ENCODE measurements at places on chromosomes 11 and 22.

DNA sequence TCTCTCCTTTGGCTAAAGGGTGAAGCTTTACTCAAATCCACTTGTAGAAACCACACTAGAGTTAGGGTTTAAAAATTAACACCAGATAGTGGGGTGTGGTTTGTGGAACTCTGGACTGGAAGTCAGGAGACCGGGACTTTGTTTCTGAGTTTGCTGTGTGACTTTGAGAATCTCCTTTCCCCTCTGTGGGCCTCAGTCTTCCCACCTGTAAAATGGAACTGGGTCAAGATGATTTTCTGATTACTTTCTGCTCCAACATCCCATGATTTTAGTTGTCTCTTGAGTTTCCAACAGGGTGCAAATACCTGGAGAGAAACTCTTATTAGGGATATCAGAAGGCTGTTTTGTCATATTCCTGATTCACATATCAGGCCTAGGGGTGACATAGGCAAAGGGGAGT lies 301.0 kb downstream of the MIAT start:
- DNase-seq: no peak

DNA sequence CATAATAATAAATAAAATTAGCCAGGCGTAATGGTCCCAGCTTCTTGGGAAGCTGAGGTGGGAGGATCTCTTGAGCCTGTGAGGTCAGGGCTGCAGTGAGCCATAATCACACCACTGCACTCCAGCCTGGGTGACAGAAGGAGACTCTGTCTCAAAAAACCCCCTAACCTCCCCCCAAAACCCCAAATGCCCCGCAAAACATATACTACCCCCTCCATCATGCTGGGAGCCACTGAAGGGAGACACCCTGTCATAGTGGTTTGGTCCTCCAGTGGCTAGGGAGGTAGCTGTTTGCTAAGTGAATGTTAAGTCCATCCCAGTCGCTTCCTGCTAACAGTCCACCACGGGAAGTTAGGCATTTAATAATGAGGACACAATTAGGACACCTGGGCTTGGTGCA lies 125.0 kb downstream of the ABTB2 start:
- no peak for DNase-seq

DNA sequence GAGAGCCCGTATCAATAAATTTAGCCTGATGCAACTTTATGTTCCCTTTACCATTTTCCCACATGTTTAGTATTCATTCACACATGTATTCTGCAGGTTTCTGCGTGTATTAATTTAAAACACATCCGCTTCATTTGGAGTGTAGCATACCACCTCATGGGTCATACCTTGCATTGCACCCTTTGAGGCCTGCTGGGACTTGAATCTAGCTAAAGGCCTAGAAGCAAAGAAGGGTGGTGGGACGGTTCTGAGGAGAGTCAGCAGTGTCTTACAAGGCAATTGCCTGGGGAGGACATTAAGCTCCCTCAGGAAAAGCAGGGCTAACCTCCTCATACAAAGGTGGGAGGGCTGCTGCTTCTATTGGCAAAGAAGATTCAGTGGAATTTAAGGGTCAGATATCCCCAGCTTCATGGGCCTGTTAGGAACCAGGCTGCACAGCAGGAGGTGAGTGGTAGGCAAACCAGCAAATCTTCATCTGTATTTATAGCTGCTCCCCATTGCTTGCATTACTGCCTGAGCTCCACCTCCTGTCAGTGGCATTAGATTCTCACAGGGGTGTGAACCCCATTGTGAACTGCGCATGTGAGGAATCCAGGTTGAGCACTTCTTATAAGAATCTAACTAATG lies 15.9 kb upstream of the SNX19 start:
- DNase-seq: no peak

GRCh38 chr11:64799623-64800302 lies 3.3 kb downstream of the MAP4K2 start:
- DNase-seq: no peak

GRCh38 chr11:128716661-128717210 lies 22.9 kb downstream of the FLI1 start:
- DNase-seq: peak; percentile 54

DNA sequence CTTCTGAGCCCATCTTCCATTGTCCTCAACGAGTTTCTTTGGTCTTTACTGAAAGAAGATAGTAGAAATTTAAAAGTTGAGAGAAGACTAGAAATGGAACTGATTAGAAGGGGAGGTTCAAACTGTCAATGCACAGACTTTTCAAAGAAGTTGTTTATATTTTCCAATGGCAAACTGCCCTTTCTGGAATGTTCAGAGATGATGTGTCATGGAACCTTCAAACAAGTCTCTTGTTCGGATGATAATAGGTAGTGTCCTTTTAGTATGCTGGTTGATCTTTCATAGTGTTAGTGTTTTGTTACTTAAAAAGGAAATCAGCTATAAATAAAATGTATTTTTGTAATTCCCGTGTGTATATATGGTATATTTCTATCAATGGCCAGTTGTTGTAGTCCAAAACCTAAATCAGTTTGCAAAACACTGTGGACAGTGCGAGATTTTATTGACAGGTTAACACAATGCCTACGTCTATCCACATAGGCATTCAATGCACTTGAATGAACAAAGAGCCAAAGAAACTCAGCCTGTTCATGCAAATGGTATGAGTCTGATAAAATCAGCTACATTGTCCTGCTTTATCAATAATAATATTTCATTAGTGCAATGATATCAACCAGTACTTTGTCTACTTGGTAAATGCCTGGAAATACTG lies 30.9 kb downstream of the C11orf91 start:
- no peak for DNase-seq

DNA sequence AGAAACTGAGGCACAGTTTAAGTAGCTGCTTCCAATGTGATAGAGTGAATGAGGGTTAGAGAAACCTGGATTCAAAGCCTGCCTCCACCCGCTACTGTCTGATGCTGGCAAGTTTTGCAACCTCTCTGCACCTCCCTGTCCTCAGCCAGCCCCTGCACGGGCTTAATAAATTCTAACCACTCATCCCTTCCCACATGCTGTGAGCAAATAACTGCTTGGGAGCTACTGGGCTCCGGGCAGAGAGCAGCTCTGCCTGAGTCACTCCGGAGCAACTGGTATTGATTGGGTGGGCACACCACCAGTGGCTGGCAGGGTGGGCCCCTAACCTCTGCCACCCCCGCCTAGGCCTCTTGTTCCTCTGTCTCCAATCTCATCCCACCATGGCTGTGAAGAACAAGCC lies 104.3 kb upstream of the SYT13 start:
- no peak for DNase-seq

GRCh38 chr22:50444663-50445062 lies 30.2 kb downstream of the SBF1 start:
- DNase-seq: no peak

GRCh38 chr22:40302149-40302548 lies 44.2 kb upstream of the ADSL start:
- peak; percentile 44 for DNase-seq

GRCh38 chr11:121754598-121754997 lies 301.8 kb upstream of the SORL1-AS1 start:
- DNase-seq: no peak

DNA sequence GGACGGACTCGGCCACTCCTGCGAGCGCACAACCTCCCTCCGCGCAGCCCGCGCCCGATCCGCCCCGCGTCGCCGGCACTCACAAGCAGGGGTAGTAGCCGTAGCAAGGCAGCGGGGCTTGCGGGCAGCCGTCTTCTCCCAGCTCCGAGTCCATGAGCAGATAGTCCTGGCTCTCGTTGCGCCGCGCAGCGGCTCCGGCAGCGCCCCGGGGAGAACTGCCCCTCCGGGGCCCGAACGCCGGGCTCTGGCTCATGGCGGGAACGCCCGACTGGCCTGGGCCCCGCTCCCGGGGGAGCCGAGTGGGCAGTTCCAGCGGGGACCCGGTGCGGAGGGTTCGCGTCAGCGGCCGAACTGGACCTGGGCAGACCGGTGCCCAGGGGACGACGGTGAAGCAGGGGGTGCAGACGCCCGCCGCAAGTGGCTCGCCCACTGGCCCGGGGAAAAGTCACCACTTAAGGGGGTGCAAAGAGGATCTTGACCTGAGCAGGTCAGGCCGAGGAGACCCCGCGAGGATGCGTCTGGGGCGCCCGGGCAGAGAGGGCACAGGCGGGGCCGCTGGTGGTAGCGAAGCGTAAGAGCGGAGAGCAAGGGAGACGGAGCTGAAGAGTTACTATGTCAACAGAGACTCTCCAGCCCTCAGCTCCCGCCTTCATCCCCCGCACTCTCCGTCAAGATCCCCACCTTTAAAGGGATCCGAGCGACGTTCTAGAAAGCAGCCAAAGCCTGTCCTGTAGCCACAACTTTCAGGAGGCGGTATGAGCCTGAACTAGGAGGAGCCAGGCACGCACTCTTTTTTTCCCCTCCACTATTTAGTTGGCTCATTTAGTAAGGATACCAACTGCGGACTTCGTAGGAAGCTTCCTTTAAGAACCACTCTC lies at the start of gene TRPC6:
TRPC6 (minus strand) TSS at position 757 of the 878 bp plus-strand sequence; CDS start at position 253, 504 bp downstream.
- no peak for DNase-seq

DNA sequence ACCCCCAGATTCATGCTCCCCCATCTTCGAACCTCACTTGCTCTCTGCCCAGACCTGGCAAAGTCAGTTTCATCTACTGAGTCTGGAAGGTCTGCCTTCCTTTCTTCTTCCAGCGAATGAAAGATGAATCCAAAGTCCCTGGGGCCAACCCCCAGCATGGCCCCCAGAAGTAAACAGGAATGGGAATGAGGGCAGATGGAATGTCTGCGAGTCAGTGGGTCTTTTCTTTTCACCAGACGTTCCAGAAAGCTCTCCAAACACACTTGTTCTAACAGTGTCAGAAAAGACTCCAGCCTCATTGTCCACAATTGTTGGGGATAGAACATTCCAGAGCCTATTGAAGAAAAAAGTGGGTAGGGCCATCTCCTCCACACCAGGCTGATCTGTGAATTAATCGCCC lies 28.6 kb downstream of the RIBC2 start:
- no peak for DNase-seq

DNA sequence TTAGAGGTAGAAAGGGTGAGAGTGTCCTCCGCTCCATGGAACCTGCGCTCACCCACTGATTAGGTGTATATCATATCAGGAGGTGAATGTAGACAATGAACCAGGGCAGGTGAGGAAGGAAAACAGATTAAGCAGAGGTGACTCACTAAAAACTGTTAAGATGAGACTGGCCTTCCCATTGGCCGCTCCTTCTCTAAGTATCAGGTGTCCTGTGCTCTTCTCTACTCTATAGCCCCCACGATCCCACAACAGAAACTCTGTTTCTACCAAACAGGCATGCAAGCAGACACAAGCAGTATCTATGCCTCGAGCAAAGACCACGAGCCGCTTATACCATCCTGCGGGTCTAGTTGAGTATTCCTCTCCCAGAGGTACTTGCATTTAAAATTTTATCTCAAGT lies 103.1 kb downstream of the SNX19 start:
- no peak for DNase-seq

DNA sequence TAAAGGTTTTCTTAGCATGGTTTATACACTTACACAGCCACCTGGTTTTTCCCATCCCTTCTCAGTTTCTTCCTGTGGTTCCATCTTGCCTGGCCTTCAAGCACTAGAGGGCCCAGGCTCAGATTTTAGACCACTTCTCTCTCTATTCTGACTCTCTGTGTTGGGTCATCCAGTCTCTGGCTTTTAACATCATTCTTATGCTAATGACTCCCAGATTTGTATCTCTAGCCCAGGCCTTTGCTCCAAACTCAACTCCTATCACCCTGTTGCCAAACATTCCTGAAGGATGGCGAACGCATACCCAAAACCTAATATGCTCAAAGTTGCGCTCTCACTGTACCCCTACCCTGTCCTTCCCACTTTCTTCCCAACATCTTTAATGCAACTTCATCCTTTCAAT lies 135.1 kb downstream of the SPATA19 start:
- no peak for DNase-seq

DNA sequence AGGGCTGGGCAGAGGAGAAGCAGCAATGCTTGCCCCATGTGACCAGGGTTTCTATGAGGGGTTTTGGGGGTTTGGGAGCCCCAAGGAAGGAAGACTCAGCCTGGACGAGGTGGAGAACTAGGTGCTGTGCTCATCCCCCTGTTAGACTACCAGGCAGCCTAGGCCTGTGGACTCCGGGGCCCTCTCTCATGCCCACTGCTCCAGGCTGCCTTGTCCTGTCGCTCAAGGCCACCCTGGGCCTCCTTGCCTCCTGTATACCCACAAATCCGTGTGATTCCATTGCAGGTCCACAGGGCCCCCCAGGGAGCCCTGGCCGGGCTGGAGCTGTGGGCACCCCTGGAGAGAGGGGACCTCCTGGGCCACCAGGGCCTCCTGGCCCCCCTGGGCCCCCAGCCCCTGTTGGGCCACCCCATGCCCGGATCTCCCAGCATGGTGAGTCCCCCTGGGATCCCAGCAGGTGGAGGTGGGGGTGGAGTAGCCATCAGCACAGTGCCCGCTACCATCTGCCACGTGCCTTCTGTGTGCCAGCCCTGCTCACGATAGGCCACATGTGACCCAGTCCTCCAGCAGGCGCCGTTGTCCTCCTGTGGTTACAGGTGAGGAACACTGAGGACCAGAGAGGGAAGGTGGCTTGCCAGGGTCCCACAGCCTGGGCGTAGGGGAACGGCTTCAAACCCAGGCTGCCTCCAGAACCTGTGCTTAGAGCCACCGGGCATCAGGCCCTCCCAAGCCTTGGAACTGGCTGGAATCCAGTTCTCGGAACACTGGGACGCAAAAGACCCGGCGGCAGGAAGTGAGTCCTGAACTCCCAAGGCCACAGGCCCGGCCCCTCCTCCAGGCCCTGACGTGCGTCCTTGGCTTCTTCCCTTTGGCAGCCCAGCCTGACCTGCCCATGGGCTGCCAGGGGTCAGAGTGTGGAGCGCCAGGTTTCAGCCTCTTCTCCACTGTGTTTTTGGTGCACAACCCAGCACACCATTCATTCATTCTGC lies 26.6 kb downstream of the EMID1 start:
- no peak for DNase-seq

GRCh38 chr22:37986371-37986770 lies 2.0 kb upstream of the SOX10 start:
- DNase-seq: no peak

- DNase-seq: no peak
Observed at GRCh38 chr11:114501901-114502300, 57.8 kb downstream of the NXPE1 start.

DNA sequence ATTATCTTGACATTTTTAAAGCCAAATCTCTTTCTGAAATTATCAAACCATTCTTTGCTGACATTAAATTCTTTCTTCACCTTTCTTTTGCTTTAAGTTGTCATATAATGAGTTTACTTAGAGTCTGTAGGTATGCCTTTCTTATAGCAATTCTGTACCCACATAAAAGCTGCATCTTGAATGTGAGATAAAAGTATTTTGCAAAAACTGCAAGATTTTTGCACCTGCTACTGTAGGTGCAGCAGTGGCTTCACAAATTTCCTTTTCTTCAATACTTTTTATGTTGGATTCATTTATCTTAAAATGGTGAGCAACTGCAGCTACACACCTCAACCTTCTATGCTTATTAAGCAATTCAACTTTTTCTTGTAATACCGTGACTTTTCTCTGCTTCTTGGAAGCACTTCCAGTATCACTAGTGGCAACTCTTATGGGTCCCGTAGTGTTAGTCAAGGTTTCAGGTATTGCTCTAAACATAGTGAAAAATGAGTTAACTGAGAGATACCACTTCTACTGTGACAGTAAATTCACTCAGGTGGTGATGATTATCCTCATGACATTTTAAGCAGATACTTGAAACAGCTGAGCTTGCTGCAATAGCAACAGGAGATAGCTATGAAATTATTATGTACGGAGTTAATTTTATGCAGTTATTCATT lies 18.8 kb downstream of the ZFP91 start:
- DNase-seq: no peak

Data from activated CD4-positive, alpha-beta T cell treated with anti-CD3 and anti-CD28 coated beads, Interleukin-2, amount 50 U/mL, for 48 hours (primary cell).